ENCODE measurements at places on chromosomes 16 and 17.

GRCh38 chr17:66126231-66126630, 65.7 kb downstream of the CEP112 start:
- no peak for DNase-seq

- no peak for DNase-seq
Measured at GRCh38 chr16:49158029-49158642, 123.5 kb downstream of the CBLN1 start.

DNA sequence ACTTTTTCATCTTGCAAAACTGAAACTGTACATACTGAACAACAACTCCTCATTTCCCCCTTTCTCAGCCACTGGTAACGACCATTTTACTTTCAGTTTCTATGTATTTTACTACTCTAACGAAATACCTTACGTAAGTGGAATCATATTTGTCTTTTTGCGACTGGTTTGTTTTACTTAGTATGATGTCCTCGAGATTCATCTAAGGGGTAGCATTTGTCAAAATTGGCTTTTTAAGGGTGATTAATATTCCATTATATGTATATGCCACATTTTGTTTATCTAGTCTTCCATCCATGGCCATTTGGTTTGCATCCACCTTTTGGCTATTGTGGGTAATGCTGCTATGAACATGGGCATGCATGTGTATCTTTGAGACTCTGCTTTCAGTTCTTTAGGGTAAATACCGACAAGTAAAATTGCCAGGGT, 10.4 kb downstream of the KPNB1 start:
- DNase-seq = no peak

GRCh38 chr16:69201291-69201690, 14.3 kb downstream of the SNTB2 start:
- DNase-seq = no peak

DNA sequence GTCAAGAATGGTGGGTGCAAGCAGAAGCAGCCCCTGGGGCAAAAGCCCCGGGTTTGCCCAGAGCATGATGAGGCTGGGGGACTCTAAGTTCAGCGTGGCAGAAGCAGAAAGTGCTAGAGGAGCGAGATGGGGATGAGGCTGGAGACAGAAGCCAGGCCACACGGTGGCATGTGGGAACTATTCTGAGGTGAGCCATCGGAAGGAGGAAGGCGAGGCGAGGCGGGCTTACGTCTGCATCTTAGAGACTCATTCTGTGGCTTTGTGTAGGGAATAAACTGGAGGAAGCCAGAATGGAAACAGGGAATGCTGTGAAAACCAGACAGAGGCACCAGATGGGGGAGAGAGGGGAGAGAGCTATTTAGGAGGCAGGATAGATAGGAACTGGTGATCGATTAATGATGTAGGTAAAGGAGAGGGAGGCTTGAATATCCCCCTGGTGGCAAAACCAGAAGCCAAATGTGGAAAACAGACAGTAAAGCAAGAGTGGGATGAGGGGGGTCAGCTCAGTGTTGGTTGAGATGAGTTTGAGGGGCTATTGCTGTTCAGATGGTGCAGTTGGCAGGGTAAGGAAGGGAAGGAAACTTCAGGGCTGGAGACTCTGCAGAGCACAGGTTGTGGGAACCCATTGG, 3.1 kb upstream of the TNFSF13 start:
- DNase-seq = no peak

- DNase-seq = no peak
Measured at GRCh38 chr16:19093631-19094541, 19.9 kb upstream of the ITPRIPL2 start.

DNA sequence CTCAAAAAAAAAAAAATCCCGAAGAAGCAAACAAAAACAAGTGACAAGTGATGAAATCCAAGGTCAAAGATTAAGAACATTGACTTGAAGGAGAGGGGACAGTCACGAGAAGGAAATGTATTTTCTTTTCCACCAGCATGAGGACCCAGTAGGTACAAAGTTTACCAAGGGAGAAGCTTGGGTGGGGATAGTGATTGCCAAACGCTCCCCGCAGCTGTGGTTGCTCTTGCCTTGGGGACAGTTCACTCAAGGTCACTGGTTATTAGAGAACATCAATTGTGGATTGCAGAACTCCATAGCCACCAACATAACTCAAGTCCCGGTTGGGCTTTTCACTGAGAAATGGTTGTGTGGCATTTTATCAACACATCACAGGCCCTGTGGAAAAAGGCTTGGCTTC, 27.0 kb downstream of the RSL1D1 start:
- no peak for DNase-seq

DNA sequence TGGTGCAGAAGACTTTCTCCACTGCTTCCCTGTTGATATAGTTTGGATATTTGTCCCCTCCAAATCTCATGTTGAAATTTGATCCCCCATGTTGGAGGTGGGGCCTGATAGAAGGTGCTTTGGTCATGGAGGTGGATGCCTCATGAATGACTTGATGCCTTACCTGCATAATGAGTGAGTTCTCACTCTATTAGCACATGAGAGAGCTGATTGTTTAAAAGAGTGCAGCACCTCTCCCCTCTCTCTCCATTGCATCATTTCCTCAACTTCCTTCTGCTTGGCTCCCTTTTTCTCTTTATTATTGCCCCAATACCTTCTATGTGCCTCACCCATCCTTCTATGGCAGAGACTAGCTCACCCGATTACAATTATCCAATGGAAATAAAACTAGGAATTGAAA, 90.8 kb upstream of the COX10 start:
- no peak for DNase-seq

GRCh38 chr17:49403514-49404289, 11.0 kb downstream of the PHB1 start:
- no peak for DNase-seq

GRCh38 chr16:60432472-60432871, 1603.8 kb downstream of the CDH8 start:
- no peak for DNase-seq

- DNase-seq = no peak
Measured at GRCh38 chr17:74070998-74071679, 132.3 kb upstream of the RPL38 start.

- no peak for DNase-seq
Measured at GRCh38 chr16:4064950-4065352, 51.3 kb downstream of the ADCY9 start.

DNA sequence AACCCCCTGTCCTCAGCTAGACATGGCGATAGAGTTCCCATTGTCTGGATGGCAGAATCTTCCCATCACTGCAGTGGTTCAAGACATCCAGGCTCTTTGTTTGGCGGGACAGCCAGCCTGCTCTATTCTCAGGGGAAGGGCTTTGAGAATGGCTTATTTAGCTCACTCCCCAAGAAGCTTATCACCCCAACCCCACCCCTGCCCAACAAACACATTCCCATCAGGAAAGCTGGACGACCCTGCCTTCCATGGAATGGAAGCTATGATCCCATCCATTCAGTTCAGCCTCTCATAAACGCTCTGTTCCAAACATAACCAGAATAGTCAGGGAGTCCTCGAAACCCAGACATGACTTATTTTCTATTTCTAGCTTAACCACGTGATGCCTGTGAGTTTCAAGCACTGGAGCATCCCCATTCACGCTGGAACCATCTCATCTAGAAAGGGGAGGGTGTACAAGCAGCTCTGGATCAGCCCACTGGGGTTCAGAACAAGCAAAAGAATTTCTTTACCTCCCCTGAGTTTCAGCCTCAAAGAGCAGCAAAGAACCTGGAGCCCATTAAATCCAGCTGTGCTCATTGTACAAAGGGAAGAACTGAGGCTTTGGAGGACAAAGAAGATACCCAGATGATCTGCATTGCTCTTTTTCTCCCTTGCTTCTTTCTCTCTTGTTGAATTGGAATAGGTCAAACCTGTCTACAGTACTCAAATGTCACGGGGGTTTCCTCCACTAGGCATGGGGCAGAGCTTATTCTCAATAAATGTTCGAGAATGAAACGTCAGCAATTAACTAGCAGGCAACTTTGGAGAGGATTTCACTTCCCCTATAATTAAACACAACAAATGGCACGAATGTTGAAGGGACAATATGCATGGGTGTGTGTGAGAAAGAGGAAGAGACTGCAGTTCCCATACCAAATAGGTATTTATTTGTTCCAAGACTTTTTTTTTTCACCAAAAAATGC, 93.1 kb downstream of the XYLT1 start:
- no peak for DNase-seq

GRCh38 chr17:1995321-1995892, 29.7 kb downstream of the RTN4RL1 start:
- no peak for DNase-seq

GRCh38 chr16:2828876-2829430, 1.1 kb upstream of the ZG16B start:
- no peak for DNase-seq

- DNase-seq = no peak
Measured at GRCh38 chr17:77428020-77428748, 287.4 kb downstream of the SEC14L1 start.

DNA sequence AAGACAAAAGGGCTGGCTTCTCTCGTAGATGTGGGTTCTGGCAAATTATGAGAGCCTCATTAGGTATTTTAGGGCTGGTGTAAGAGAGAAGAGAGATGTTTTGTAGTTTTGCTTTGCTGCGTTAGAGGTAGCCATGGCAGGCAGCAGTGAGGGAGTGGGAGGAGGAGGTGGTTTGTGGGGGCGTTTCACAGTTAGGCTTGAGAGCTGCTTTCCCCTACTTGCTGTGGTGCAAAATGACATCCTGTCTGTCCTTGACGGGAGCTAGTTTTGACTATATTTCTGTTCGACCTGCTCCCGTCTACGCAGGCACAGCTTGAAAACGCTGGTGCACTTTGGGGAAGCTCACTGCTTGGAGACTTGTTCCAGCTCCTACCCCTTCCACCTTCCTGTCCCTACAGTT, 75.5 kb downstream of the SLC5A11 start:
- DNase-seq = no peak

GRCh38 chr17:75516619-75517296, 430 bp downstream of the TSEN54 start:
- DNase-seq = no peak

GRCh38 chr17:66351033-66351432, 48.6 kb downstream of the PRKCA start:
- no peak for DNase-seq

GRCh38 chr17:71217769-71218168, 903.1 kb upstream of the SOX9 start:
- no peak for DNase-seq

DNA sequence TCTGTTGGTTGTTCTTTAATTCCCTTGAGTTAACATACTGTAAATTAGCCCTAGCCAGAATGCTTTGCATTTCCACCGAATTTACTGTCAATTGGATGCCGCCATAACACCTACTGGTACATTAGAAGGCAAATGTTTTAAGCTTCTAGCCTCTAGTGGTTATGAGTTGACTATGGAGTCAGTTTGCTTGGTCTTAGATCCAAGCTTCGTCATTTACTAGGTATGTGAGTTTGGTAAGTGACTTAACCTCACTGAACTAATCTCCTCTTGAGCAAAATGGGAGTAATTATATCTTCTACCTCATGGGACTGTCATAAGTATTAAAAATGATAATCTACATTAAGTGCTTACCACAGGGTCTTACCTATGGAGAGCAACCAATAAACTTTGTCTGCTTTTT, 20.4 kb upstream of the CDH11 start:
- no peak for DNase-seq

DNA sequence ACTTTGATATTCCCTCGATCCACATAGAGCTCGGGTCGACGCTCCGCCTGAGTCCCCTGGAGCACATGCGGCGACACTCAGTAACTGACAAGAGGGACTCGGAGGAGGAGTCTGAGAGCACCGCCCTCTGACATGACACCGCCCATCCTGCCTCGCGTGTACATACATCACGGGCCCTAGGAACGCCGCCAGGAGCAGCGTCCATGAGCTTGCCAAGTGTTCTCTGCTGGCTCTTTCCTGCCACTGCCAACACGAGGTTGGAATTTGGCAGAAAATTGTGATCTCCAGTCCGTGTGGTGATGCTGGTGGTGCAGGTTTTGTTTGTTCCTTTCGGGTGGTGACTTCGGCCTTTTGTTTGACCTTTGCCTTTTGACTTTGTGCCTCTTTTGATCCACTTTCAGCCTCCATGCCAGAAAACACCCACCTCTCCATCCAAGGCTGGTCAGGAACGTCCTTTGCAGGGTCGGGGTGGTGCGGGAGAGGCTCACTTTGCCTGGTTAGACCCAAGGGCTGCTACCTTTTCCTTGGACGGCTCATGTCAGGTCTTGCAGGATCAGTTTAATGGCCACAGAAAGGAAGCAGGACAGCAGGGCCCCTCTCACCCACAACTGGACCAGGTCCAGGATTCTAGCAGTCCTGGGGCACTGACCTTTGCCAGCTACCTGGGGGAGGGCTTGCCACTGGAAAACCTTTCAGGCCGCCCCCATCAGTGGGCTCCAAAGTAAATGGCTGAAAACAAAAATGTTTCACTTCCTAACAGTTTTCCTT, 27.6 kb downstream of the ELAC2 start:
- DNase-seq = no peak

DNA sequence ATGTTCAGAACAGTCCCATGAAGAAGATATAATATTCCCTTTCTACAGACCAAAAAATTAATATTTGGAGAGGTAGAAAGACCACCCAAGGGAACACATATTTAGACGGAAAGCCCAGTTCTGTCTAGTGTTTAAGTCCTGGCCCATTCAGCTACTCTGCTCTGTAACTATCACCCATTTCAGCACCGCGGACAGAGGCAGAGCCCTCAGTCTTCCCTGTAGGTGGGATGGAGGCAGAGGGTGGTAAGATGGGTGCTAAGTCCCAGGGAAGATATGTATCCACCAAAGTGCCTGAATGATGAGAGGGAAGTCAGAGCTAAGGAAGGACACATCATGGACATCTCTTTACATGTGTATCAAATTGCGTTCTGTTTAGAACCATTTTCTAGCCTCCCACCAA, 27.8 kb upstream of the C16orf78 start:
- DNase-seq = no peak

GRCh38 chr16:9351440-9351839, 260.0 kb downstream of the HAPSTR1 start:
- no peak for DNase-seq

- DNase-seq = no peak
Measured at GRCh38 chr16:84648595-84649510, 542 bp downstream of the KLHL36 start.

GRCh38 chr16:22890976-22891375, 77.0 kb downstream of the HS3ST2 start:
- no peak for DNase-seq

DNA sequence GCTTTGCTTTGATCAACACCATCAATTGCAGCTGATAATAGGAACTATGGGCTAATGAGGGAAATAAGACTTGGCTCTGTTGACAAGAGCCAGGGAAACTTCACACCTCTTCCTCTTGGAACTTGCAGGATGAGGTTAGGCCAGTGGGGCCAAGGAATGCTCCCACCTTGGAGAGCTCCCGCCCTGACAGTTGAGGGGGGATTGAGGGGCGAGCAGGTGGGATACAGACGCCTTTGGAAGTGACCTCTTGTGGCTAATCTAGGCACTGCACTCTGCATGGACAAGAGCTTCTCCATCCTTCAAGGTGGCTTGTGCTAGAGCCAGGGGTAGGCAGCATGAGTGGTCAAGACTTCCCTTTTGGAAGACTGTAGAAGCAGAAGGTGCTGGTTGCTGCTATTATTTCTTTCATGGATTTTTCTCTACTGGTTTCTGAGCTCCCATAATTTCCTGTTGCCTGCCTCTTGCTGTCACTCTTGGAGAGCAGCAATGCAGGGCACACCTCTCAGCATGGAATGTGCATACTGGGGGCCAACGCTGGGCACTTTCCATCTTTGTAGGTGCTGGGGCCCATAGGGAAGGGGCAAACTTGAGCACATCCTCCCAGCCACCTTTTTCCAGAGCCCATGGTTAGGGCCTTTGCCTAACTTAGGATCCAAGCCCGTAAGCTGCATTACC, 2.3 kb upstream of the PHF12 start:
- no peak for DNase-seq

- DNase-seq = no peak
Measured at GRCh38 chr17:30831257-30831656, 509 bp upstream of the ATAD5 start.
